ENCODE measurements at places on chromosomes 5 and 9.

- DNase-seq = no peak
Observed at GRCh38 chr9:126457175-126457547, 130.5 kb downstream of the MVB12B start.

DNA sequence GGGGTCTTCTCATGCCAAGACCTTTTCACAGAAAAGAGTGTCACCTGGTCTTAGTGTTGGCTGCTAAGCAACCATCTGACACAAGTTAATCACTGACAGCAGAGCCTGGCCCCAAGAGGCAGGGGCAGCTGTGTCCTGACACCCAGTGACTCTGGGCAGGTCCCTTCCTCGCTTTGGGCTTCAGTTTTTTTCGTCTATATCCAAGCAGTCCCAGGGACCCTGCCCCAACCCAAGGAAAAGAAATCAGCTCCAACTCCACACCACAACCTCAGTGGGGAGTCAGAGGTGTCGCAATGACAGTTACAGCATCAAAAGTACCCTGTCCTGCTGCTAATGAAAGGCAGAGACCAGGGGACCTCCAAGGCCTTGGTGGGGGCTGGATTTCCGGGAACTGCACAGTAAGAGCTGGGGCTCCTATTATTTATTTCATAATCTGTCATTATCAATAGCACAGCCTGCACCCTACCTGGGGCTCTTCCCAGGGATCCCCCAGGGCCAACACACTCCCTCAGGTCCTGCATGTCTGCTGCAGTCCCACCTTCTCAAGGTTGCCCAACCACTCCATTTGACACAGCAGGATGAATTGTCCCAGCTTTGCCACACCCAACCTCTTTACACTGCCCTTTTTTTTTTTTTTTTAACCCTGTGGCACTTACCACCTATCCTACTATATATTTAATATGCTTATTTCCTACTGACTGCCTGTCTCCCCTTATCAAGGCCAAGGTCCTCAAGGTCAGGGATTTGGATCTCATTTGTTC, 9.4 kb downstream of the ANKS6 start:
- no peak for DNase-seq

DNA sequence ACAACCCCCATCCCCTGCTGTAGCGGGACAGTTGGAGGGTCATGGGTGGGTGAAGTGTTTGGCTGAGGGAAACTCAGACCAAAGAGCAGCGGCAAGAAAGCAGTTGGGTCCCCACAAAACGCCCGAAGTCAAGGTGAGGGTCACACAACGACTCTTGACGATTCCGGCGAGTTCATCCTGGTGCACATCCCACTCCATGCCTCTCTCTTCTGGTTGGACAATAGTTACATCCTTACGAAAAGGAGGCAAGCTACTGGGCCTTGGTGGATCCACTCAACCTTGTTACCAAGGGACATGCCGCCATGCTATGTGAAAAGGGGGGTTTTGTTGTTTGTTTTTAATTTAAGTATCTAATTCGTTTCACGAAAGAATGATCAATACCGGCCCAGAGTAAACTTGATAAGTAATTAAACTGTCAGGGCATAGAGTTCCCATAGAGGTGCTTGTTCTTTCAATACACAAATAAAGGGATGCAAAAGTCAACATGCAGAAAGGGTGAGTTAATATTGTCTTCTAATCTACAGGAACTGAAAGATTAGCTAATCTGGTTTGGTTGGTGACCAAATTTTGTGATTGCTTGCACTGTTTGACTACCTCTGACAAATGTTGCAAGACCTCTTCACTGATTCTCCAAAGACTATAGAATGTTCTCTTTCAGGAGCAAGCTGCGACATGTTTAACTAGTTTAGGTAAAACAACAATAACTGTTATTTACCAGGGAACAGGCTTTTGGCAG, 732 bp upstream of the SMIM15 start:
- no peak for DNase-seq

DNA sequence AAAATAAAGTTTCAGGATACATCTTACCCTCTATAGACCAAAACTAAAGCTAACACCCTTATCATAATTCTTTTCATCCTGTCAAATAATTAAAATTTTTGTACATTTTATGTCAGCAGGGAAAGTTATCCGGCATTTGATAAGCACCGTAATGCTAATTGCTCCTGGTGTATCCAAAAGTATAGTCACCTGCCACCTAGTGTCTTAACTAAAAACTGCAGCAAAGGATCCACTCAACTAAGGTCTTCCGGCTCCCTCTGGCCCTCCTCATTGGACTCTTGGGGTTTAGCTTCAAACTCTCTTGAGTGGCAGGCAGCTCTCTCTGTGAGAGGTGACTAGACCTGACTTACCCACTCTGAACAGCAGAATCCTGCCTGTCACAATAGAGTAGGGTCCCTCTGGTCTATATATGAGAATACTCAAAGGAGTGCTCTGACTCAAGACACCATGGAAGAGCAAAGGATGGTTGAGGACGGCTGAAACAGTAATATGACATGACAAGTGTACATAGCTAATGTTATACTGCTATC, 60.4 kb upstream of the CAST start:
- DNase-seq = peak; percentile 89

DNA sequence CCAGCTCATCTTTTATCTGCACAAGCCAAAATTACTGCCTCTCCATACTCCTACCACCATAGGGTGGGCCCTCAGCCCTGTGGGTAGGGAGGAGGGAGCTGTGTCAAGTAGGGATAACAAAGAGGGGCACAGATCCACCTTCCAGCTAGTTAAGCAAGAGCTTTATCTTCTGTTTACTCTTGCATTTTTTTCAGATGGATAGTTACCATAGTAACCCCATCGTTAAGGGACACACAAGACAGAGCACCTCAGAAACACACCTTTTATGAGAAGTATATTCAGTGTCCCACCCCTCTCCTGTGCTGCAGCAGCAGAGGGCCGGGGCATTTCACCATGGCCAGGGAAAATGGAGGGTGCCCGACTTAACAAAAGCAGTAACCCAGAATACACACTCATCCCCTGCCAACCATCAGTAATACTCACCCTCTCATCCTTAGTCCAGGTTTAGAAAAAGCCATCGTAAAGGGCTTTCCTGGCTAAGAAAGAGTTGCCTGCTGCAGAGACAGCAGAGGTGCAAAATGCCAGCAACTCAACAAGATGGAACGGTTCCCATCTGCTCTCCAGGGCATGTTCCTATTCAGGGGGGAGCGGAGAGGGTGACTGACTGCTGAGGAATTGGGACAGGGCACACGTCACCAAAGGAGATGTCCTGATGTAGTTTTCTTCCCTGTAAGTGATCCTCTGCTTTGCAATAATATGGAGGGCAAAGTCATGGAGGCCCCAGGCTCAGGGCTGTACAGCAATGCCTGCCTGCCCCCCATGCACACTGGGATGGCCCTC, 25.1 kb downstream of the MACROH2A1 start:
- DNase-seq = no peak

DNA sequence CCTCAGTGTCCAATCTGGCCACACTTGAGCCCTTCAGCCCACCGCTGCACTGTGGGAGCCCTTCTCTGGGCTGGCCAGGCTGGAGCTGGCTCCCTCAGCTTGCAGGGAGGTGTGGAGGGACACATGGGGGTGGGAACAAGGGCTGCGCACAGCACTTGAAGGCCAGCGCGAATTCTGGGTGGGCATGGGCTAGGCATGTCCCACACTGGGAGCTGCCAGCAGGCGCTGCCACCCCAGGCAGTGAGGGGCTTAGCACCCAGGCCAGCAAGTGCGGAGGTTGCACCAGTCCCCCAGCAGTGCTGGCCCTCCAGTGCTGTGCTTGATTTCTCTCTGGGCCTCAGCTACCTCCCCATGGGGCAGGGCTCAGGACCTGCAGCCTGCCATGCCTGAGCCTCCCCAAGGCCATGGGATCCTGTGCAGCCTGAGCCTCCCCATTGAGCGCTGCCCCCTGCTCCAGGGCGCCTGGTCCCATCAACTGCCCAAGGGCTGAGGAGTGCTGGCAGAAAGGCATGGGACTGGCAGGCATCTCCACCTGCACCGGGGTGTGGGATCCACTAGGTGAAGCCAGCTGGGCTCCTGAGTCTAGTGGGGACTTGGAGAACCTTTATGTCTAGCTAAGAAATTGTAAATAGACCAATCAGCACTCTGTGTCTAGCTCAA, 148.2 kb downstream of the EMB start:
- DNase-seq = no peak

GRCh38 chr5:55768279-55768678, 30.4 kb downstream of the DDX4 start:
- DNase-seq = no peak

GRCh38 chr9:629146-629545, 212.4 kb upstream of the DMRT1 start:
- DNase-seq = no peak

DNA sequence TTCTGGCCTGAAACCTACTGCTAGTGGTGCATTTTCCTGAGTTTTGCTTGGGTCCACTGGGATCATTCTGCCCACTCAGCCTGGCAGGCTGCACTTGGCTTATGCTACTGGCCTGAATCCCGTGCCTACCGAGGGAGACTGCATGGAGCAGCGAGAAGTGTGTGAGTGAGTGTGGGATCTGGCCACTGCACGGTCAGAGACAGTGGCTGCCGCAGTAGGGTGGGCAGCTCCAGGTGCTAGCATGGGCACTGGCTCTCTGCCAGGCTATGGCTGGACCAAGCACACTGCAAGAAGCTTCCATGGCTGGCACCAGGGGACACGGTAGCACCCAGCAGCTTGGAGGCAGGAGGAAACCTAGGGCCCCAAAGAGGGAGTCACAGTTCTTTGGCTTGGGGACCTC, 1058.7 kb upstream of the ACO1 start:
- peak; percentile 43 for DNase-seq

DNA sequence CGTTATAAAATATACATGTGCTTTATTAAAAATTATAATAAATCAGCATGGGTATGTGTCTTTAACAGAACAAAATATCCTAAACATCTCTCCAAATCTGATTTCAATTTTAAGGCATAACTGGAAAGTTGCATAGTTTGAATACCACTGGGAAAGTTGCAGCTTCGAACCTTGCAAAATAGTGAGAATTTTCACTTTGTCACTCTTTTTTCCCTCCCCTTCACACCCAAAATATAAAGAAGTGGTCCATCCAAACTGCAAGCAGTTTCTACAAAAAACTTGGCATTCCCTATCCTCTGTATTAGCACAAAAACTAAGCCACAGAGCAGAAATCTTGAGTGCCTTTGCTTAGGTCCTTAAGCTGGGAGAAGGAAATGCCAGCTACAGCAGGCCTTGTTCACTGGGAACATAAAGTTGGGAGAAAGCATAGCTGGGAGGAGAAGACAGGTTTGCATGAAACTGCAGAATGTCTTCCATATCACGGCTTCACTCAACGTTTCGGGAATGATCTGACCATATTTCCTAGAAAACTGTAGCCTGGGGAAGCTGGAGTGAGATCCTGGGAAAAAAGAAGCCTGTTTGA, 400.3 kb downstream of the EBF1 start:
- DNase-seq = no peak

DNA sequence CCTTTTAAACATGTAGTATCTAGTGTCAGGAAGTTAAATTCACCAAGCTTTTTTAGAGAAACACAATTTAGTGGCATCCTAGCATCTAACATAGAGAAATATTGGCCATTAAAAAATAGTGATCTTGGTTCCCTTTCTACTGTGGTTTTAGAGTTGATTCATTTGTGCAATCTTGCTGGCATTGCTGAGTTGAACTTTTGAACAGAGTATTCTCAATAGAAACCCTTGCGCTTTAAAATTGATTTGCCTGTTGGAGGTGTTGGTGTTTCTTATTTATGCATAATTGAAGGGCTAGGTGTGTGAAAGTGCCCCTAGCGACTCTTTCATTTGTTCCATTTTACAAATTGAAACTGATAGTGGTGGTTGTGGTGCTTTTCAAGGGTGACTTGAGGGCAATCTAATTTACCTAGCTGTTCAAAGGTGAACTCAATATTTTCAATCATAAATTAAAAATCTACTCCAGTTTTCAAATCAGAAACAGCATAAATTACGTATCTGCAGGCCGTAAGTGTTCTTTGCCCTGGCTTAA, 73.0 kb upstream of the MPDZ start:
- DNase-seq = no peak

- DNase-seq = no peak
Observed at GRCh38 chr5:16461026-16461425, 4.6 kb downstream of the ZNF622 start.

DNA sequence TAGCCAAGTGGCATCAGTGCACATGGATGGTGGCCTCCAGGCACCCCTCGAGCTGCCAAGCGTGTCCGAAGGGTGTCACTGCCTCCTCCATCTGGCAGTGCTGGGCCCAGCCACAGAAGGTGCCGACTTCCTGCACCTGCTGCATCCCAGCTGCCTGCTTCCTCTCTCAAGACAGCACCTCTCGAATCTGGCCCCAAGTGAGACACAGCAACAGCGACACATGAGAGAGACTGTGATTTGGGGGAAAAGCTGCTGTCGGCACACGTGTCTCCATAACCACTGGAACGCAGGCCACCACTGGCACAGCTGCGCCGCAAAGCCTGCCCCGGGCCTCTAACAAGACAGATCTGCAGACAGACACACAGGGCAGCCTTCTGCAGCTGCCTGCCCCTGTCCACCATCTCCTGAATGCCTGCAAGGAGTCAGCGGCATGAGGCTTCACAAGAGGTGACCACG, 8.8 kb downstream of the CLPTM1L start:
- DNase-seq = no peak

DNA sequence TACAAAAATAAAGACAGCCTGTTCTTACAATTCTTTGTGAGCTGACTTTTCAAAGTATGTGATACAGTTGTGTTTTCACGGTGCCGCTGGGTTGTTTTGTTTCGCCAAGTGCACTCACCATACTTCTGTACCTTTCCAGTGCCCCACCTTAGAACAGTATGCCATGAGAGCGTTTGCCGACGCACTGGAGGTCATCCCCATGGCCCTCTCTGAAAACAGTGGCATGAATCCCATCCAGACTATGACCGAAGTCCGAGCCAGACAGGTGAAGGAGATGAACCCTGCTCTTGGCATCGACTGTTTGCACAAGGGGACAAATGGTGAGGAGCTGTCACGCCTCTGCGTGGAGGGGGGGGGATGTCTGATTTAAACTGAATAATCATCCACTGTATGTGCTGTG, 12.9 kb downstream of the CCT5 start:
- DNase-seq = no peak

- DNase-seq = no peak
Observed at GRCh38 chr5:113147537-113147936, 170.9 kb downstream of the DCP2 start.

DNA sequence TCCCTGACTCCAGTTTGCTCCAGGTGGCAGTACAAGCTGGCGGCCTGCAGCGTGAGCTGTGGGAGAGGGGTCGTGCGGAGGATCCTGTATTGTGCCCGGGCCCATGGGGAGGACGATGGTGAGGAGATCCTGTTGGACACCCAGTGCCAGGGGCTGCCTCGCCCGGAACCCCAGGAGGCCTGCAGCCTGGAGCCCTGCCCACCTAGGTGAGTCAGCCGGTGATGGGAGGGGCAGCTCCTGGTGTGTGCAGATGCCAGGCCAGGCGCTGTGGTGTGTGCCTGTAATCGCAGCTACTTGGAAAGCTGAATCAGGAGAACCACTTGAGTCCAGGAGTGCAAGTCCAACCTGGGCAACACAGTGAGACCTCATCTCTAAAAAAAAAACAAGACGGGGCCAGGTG, 10.0 kb upstream of the CACFD1 start:
- DNase-seq = no peak

- no peak for DNase-seq
Observed at GRCh38 chr5:135053989-135054388, 20.0 kb upstream of the PITX1 start.

- DNase-seq = no peak
Observed at GRCh38 chr5:38468978-38469706, 87.3 kb downstream of the LIFR start.

- DNase-seq = no peak
Observed at GRCh38 chr5:75138689-75139088, 86.3 kb upstream of the GCNT4 start.

Measured in activated CD4-positive, alpha-beta T cell treated with anti-CD3 and anti-CD28 coated beads, Interleukin-2, amount 10 ng/mL, durations not matched to agents 24 days and 14 days (primary cell).